AG10803 (cell line): ENCODE measurements at places on chromosomes 3 and 15.

DNA sequence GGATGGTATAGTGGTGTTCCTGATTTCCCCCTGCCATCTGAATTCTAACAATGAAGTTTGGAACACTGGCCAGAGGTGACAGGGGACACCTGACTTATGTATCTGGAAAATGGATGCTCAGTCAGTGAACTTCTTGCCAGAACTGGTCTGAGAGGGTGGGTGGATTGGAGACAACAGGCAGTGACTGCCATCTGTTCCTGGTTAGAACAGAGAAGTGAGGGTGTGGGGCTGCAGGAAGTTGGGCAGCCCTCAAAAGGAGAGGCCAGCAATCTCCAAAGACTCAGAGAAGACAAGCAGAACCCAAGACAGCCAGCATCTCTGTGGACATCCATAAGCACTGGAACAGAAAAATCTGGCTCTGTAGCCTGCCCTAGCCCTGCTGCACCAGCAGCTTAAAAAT is 50.5 kb downstream of the ANP32A start:
- DNase-seq, result no peak

- DNase-seq, result no peak
Observed at GRCh38 chr3:156274791-156275190, 154.4 kb downstream of the KCNAB1 start.

GRCh38 chr15:99403597-99403996 is 152.3 kb downstream of the LRRC28 start:
- DNase-seq, result no peak

GRCh38 chr3:55704521-55704920 is 217.4 kb upstream of the WNT5A start:
- DNase-seq, result peak; percentile 86
